ENCODE measurements at places on chromosomes 2 and 18.

DNA sequence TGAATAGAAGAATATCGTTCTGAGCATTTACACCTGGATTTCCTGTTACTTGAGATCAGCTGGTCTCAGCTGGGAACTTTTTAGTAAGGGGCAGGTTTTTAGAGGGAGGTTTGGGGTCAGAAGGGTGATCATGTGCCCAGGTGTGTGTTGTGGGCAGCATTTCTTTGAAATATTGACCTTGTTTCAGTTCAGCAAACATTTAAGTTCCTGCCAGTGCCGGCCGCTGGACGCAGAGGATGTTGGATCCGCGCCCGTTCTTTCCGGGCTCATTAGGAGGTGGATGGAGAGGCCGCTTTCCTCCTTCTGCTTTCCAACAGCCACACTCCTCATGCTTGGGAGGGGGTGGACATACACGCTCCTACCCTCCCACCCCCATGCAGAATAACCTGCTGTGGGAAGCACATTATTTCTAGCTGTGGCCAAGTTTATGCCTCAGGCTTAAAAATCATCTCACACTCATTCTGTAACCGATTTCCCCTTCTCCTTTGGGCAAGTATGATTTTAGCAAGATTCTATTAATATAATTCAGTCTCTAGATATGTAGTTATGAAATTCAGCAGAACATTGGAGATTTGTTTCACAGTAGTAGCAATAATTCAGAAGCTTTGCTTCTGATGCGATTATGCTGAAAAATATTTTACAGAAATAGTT lies 131.4 kb downstream of the ZNF236 start:
- DNase-seq = no peak

DNA sequence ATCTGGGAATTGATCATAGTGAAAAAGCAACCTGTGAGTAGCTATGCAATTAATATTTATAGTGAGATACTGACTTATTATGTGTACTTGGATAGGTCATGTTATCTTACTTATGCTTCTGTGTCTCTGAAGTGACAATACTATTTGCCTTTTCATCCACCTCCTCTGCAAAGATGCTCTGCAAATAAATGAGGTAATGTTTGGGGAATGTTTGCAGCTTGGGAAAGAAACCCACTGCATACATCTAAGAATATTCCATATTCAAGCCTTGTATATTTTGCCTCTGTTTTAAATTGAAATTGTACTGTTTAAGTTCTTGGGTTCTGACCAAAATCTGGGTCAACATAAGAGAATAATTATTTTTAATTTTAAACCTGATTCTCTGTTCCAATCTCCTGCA lies 217.4 kb upstream of the DTNA start:
- no peak for DNase-seq

- no peak for DNase-seq
Measured at GRCh38 chr2:2698182-2699120, 367.4 kb upstream of the MYT1L start.

DNA sequence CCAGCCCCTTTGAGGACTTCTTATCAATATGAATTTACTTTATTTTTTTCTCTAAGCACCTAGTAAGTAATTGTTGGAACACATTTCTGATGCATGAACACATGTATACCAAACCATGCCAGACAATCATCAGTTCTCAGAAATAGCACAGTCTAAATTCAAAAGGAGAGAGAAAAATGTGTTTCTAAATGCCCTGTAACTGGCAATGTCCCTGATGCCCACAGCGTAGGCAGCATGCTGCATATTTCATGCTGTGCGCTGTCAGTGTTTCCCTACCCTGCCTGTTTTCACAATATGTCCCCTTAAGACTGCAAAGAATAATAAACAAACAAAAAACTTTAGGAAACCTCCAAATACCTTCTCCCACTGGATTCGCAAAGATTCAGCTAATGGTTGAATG lies 881.0 kb upstream of the CHAC2 start:
- DNase-seq = no peak

DNA sequence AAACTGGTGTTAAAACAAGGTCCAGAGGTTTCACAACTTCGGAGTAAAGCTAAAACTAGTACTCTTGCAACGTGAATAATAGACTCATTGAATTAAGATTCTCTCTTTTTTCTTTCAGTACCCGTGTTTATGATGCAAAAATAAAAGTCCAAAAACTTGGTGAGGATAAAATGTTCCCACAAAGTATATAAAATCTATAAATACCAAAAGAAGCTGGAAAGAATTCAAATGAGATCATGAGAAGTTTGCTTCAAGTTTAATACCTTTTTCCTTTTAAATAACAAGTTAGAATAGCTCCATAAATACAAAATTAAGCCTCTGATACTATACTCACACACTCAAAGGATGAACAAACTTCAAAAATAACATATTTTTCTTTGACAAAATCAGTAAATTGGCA lies 34.0 kb downstream of the METTL4 start:
- DNase-seq = no peak

DNA sequence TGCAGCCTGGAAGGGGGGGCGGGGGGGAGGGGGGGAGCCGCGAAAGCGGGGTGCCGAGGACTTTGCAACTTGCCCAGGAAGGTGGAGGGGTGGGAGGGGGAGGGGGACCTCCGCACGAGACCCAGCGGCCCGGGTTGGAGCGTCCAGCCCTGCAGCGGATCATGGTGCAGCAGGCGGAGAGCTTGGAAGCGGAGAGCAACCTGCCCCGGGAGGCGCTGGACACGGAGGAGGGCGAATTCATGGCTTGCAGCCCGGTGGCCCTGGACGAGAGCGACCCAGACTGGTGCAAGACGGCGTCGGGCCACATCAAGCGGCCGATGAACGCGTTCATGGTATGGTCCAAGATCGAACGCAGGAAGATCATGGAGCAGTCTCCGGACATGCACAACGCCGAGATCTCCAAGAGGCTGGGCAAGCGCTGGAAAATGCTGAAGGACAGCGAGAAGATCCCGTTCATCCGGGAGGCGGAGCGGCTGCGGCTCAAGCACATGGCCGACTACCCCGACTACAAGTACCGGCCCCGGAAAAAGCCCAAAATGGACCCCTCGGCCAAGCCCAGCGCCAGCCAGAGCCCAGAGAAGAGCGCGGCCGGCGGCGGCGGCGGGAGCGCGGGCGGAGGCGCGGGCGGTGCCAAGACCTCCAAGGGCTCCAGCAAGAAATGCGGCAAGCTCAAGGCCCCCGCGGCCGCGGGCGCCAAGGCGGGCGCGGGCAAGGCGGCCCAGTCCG lies 540 bp downstream of the SOX11 start:
- DNase-seq = no peak

DNA sequence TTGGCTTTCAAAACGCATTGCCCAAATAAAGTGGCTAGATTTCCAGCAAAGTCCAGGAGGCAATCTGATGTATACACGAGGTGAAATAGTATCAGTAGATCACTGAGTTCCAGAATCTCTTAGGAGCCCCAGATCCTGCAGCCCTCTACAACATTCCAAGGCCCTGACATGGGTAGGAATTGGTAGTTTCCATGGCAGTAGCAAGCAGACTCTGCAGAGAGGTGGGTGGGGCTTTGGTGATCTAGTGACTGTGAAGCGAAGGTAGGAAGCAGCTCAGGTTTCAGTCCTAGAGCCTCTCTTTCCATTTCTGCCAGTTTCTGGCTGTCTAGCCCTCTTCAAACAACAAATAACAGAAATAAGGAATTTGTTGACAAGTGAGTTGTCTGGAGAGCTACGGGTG lies 13.8 kb upstream of the SGPP2 start:
- no peak for DNase-seq

DNA sequence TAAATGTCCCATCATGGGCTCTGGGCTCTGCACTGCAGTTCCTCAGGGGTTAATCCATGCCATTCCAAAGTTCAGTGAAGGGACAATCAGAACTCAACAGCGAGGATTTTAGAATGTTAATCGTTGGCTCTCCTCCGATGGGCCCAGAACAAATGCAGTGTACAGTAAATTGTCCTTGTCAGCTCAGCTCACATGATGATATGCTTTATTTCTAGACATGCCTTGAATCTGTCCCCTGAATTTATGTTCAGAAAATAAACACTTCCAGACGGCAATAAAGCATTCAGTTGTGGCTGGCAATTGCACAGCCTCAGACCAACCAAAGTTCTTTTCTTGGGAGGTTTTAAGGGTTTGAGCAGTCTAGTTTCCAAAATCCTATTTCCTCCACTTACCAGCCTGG lies 981.2 kb downstream of the BCL11A start:
- DNase-seq = no peak
